ENCODE measurements at places on chromosomes 7 and 10. TPM values are rescaled to one million over a fixed set of nuclear protein-coding genes. Genes with fewer than 3 reads are reported as not detected.
A peak's percentile ranks its signal among the peaks of the same experiment; 100 is the strongest.

MBL2 gene
- total RNA-seq, result not detected

COMMD3 gene
- total RNA-seq, result 74.3 TPM

ZNF425 gene
- 0.69 TPM for total RNA-seq

MAT1A gene
- 0.29 TPM for total RNA-seq

CDHR1 gene
- total RNA-seq, result 0.41 TPM

TBX20 gene
- not detected for total RNA-seq

GBX1 gene
- not detected for total RNA-seq

AGAP4 gene
- total RNA-seq, result 11.0 TPM

GIMAP5 gene
- 4.5 TPM for total RNA-seq

- H3K4me1 ChIP-seq, result no peaks in the 10 kb centered on the region
- H3K4me3 ChIP-seq, result no peak overlapping the region
- no peak for DNase-seq
- H3K27ac ChIP-seq, result no peak overlapping the region
- H3K36me3 ChIP-seq, result no peaks in the 10 kb centered on the region
- H3K27me3 ChIP-seq, result no peaks in the 10 kb centered on the region
Observed at GRCh38 chr7:110921595-110922151, 169.3 kb upstream of the LRRN3 start.

DNA sequence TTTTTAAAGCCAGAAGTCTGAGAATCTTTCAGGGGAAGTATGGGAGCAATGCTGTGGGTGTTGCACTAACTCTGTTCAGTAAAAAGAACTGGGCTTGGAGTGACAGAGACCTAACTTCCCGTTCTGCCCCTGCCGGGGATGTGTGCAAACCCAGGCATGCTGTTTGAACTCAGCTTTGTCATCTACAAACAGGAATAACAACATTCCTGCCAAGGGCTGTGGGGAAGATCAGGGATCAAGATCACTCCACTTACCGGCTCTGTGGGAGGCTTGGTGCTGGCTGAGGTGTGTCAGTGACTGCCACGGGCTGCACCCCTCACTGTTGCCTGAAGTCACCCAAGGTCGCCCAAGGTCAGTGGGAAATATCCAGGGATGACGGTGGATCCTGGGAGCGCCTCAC is 23.1 kb upstream of the DRGX start:
- no peaks in the 10 kb centered on the region for H3K4me1 ChIP-seq
- no peaks in the 10 kb centered on the region for H3K36me3 ChIP-seq
- H3K4me3 ChIP-seq, result no peak overlapping the region
- no peak for DNase-seq
- H3K27ac ChIP-seq, result no peak overlapping the region

DNA sequence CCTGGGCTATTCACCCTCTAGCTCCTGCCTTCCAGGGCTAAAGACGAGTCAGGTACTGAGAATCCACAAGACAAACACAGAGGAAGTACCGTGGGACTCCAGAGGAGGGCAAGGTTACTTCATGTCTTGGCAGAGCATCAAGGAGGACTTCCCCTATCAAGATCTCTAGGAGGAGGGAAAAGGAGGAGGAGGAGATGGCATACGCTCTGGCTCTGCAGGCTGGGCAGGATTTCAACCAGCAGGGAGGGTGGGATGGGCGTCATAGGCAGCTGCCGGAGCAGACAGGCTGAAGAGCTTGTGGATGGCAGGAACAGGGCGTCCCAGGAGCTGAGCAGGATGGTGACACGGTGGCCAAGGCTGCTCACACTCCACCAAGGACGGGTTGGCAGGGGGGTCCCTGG is 21.3 kb downstream of the MDH2 start:
- no peaks in the 10 kb centered on the region for H3K4me1 ChIP-seq
- H3K27me3 ChIP-seq, result no peaks in the 10 kb centered on the region
- peaks cover 20% of the 10 kb centered on the region for H3K36me3 ChIP-seq
- H3K4me3 ChIP-seq, result no peak overlapping the region

DNA sequence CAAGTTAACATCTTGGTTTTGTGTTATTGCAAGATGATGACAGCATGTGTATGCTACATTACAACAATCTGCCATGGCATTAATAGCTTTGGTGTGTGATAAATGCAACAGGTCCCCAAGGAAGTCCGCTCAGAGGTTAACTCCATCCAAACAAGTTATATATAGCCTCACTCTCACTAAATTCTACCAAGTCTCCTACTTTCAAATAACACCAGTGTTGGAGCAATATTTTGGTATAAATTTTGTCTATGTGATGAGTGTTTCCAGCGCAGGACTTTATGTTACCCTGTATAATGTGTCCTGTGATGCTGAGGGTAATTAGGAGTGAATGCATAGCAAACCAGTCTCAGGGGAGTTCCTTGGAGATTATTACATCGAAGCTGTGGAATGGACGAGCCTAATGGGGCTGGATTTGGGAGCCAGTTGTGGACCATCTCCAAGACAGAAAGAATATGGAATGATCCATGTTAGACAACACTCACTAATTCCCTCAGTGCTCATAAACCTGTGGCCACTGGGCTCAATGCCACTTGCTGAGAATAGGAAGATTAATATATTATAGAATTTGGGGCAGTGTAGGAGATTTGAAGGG is 127.6 kb upstream of the CXCL12 start:
- no peak overlapping the region for H3K4me3 ChIP-seq
- no peaks in the 10 kb centered on the region for H3K4me1 ChIP-seq
- no peak for DNase-seq
- no peaks in the 10 kb centered on the region for H3K27me3 ChIP-seq
- no peaks in the 10 kb centered on the region for H3K36me3 ChIP-seq
- H3K27ac ChIP-seq, result no peak overlapping the region

DNA sequence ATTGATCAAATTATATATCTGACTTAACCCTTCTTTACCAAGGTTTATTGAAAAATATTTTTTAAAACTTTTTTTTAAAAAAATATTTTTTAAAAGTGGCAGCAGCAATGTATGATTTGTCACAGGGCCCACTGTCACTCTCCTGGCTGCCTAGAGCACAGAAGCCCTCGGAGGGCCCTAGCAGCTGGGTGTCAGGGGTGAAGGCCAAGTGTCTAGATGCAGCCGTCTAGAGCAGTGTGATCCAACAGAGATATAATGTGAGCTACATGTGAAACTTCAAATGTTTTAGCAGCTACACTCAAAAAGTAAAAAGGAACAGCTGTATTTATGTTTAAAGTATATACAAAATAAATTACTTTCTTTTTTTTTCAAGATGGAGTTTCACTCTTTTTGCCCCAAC is 112.7 kb downstream of the ARHGAP22 start:
- H3K4me3 ChIP-seq, result no peak overlapping the region
- no peak for DNase-seq

DNA sequence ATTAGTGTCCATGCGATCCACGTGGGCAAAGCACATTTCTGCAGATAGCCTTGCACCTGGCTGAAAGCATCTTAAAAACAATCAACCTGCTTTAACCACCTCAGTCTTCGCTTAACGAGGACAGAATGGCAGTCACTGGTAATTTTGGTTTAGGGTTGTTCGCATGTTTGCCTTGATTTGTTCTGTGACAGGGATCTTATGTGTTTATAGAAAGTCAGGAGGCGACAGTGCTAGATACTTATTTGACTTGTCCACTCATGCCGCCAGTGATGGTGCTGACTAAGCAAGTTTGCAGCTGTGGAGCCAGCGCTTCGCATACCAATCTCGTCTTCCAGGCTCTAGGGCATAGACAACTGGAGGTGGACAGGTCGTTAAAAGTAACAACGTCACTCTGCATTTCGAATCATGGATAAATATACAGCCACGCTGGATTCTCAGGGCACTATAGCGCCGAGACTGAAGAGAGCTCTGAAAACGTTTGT is 1.2 kb upstream of the TMEM243 start:
- H3K27me3 ChIP-seq, result no peaks in the 10 kb centered on the region
- no peaks in the 10 kb centered on the region for H3K36me3 ChIP-seq
- peak overlapping the region; percentile 95 for H3K4me3 ChIP-seq
- no peak for DNase-seq
- H3K4me1 ChIP-seq, result peaks cover 5% of the 10 kb centered on the region
- H3K27ac ChIP-seq, result no peak overlapping the region

- no peak overlapping the region for H3K4me3 ChIP-seq
- no peak for DNase-seq
- no peaks in the 10 kb centered on the region for H3K27me3 ChIP-seq
Observed at GRCh38 chr10:6721480-6721879, 141.4 kb upstream of the PRKCQ start.

DNA sequence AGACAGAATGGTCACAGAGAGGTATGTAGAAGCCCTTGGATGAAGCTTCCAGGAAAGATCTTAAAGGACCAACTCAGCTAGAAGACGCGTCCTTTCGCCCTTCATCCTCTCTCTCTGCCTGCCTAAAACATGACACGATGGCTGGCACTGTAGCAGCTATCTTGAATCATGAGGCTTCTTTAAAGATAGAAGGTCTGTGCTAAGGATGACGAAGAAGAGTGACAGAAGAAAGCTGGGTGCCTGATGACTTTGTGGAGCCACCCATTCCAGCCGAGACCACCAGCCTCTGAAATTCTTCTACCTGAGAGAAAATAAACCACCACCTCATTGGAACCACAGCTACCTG is 25.5 kb downstream of the WDR86 start:
- H3K4me3 ChIP-seq, result no peak overlapping the region
- DNase-seq, result no peak
- no peak overlapping the region for H3K27ac ChIP-seq
- peaks cover 2% of the 10 kb centered on the region for H3K27me3 ChIP-seq

GRCh38 chr10:118925404-118926071 is 104.0 kb upstream of the NANOS1 start:
- no peaks in the 10 kb centered on the region for H3K36me3 ChIP-seq
- no peak for DNase-seq
- H3K4me3 ChIP-seq, result no peak overlapping the region
- no peaks in the 10 kb centered on the region for H3K4me1 ChIP-seq

GRCh38 chr10:60820093-60820754 is 41.9 kb downstream of the CDK1 start:
- no peak overlapping the region for H3K27ac ChIP-seq
- no peak overlapping the region for H3K4me3 ChIP-seq
- peak; percentile 24 for DNase-seq
- H3K4me1 ChIP-seq, result no peaks in the 10 kb centered on the region

DNA sequence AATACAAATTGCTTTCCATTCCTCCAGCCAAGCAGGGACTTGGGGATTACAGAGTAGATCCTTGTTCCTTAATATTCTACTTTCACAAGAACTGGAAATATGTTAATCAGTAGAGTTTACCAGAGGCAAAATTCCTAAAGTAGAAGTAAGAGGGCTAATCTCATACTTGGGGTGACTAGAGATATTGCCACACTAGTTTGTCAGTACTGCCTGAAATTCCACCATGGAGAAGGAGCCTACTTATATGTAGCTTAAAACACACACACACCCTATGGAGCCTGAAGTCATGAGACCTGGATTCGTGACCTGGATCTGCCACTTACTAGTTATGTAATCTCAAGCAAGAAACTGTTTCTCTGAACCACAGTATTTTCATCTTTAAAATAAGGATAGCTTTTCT is 33.9 kb downstream of the STRIP2 start:
- H3K27me3 ChIP-seq, result no peaks in the 10 kb centered on the region
- no peak for DNase-seq
- H3K36me3 ChIP-seq, result no peaks in the 10 kb centered on the region
- H3K4me3 ChIP-seq, result no peak overlapping the region

DNA sequence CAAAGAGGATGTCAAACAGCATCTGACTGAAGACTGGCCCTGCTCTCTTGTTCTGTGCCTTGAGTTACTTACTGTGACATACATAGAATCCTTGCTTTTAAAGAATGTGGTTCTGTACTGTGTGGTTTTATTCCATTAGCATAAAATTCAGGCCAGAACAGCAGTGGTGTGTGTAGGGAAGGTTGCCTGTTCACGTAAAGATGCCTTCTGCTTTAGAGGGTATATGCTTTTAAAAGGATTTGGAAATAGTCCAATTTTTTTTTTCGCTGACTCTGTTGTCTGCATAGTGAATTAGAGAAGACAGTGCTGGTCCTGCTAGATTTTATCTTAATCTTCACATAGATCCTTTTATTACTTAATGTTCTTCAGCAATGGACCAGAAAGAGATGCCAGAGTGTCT is 470.8 kb upstream of the SEMA3A start:
- no peak for DNase-seq
- no peaks in the 10 kb centered on the region for H3K36me3 ChIP-seq
- no peaks in the 10 kb centered on the region for H3K27me3 ChIP-seq
- no peak overlapping the region for H3K27ac ChIP-seq

- no peaks in the 10 kb centered on the region for H3K36me3 ChIP-seq
- H3K27ac ChIP-seq, result no peak overlapping the region
- no peak for DNase-seq
- no peaks in the 10 kb centered on the region for H3K27me3 ChIP-seq
- no peak overlapping the region for H3K4me3 ChIP-seq
- no peaks in the 10 kb centered on the region for H3K4me1 ChIP-seq
Observed at GRCh38 chr7:121020249-121020988, 31.9 kb downstream of the CPED1 start.

- no peak overlapping the region for H3K27ac ChIP-seq
- no peaks in the 10 kb centered on the region for H3K4me1 ChIP-seq
Observed at GRCh38 chr7:20514364-20514763, 101.1 kb upstream of the ABCB5 start.

DNA sequence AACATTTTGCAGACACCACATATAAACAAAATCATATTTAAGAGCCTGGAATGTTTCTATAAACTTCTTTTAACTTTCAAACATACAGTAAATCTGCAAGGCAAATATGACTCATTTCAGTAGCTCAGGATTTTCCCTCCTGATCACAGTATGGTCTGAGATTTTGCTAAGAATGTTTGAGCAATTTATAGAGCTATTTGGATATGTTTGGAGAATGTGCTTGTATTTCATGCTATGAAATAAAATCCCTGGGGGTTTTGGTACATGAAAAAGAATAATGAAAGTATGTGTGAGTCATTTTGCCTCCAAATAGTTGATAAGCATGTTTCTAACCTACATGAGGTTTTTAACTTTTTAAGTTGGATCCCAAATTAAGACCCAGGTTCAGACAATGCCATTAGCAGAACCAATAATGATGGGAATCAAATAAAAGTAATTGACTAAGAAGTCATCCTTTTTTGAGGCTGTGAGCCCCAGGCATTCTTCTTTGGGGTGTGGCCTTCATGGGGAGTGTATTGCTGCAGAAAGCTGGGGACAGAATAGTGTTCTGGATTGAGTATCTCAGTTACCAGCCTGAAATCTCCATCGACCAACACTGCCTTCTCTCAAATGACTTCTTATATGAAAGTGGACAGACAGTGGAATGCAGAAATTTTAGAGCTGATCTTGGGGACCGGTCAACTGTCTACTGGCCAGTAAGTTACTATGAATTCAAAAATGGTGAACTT is 66.1 kb upstream of the AGBL3 start:
- no peak for DNase-seq
- H3K4me1 ChIP-seq, result peaks cover 11% of the 10 kb centered on the region
- H3K4me3 ChIP-seq, result no peak overlapping the region
- no peak overlapping the region for H3K27ac ChIP-seq
- H3K36me3 ChIP-seq, result no peaks in the 10 kb centered on the region

GRCh38 chr7:25578991-25579777 is 350.9 kb upstream of the NPVF start:
- no peak overlapping the region for H3K27ac ChIP-seq
- H3K4me3 ChIP-seq, result no peak overlapping the region
- no peaks in the 10 kb centered on the region for H3K27me3 ChIP-seq
- no peaks in the 10 kb centered on the region for H3K36me3 ChIP-seq
- no peaks in the 10 kb centered on the region for H3K4me1 ChIP-seq

GRCh38 chr10:16030562-16030961 is 170.3 kb upstream of the MINDY3 start:
- H3K4me3 ChIP-seq, result no peak overlapping the region
- no peaks in the 10 kb centered on the region for H3K4me1 ChIP-seq
- no peaks in the 10 kb centered on the region for H3K36me3 ChIP-seq
- no peaks in the 10 kb centered on the region for H3K27me3 ChIP-seq
- no peak for DNase-seq

- no peaks in the 10 kb centered on the region for H3K36me3 ChIP-seq
- DNase-seq, result no peak
- no peak overlapping the region for H3K27ac ChIP-seq
Observed at GRCh38 chr10:73584737-73585136, 6.4 kb downstream of the USP54 start.

Data from GM12878 (cell line).